AG08396 (cell line): ENCODE measurements at places on chromosomes 3 and 15.
A peak's percentile ranks its signal among the peaks of the same experiment; 100 is the strongest.

GRCh38 chr15:45991863-45992262 is 357.0 kb downstream of the SQOR start:
- no peak for DNase-seq

DNA sequence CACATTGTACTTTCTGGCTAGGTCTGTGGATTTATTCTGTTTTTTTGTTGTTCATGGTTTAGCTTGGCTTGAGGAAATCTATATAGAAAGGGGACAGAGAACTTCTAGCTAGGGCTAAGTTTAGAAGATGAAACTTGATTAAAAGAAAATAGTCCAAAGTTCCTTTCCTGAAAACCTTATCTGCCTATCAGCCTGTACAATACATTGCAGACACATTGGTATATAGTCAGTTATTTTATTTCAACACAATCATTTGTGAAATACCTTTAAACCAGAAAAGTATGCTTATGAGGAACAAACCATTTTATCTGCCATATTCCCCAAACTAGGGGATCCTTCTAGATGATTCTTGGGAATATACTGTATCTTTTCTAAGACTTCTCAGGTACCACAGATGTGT is 147.3 kb upstream of the CGNL1 start:
- DNase-seq, result no peak

GRCh38 chr3:126604691-126605090 is 46.0 kb upstream of the C3orf22 start:
- no peak for DNase-seq

DNA sequence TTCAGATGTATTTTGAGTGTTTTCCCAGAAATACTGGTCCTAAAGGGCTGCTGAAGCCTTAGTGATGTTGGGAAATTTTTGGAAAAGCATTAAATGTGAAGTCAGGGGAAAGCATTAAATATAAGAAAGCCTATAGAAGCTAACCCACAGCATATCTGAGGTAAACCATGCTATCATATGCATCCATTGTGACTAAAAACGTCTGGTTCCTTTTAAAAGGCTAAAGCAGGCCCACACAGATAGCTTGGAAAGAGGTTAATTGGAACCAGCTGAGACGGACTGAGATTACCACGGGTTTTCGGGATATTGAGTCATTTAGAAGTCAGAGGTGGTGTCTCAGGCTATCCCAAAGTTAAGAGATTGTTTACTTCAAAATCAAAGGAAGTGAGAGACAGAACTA is 78.2 kb downstream of the CYP19A1 start:
- no peak for DNase-seq

DNA sequence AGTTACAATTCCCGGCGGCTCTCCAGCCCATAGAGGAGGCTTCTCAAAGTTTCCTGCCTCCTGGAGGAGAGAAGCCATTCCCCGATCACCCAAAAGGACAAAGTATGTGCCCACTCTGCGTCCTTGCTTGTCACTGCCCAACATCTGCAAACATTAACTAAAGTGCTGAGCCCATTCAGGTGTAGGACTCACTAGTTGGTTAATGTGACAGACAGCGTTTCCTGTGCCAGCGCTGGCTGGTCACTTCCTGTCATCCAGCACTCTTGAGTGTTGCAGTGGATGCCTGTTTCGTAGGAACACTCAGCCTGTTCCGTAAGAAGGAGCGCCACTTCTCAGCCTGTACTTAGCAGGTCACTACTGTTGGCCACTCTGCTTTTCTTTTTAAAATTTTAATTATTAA is 100.3 kb downstream of the APBA2 start:
- no peak for DNase-seq

GRCh38 chr3:118226206-118226605 is 808.4 kb downstream of the IGSF11 start:
- DNase-seq, result no peak

DNA sequence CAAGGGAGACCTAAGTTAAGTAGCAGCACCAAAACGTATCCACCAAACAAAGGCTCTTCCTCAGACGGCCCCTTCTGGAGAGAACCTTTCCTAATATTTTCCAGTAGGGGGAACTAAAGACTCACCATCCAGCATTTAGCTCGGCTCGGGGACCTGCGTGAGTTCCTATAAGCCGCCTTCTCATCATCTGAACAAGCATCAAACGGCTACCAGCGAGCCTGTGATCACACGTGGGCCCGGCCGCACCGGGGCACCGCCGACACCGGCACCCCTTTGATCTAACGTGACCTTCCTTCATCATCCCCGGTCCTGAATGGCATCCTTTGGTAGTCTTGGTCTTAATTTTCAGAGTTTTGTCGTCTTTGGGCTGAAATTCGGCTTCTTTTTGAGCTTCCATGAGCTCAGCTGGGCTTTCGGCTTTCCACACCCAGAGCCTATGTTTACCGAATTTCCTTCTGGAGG is 1.4 kb upstream of the ROBO2 start:
- peak; percentile 80 for DNase-seq

DNA sequence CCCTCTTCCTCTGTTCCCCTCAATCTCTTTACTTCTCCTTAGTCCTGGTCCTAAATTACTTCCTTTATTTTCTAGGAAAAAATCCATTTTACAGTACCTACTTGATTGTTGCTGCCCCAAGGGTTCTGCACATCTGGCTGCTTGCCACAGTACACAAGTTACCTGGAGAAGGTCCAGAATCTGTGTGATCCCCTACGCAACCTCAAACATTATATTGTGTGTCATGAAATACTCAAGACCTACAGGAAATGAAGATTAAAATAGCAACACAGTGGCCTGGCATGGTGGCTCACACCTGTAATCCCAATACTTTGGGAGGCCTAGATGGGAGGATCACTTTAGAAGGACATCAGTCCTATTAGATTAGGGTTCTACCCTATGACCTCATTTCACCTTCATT is 48.7 kb downstream of the PRKAR2A start:
- no peak for DNase-seq

- peak; percentile 46 for DNase-seq
Observed at GRCh38 chr3:186427627-186428281, 65.7 kb upstream of the DGKG start.

DNA sequence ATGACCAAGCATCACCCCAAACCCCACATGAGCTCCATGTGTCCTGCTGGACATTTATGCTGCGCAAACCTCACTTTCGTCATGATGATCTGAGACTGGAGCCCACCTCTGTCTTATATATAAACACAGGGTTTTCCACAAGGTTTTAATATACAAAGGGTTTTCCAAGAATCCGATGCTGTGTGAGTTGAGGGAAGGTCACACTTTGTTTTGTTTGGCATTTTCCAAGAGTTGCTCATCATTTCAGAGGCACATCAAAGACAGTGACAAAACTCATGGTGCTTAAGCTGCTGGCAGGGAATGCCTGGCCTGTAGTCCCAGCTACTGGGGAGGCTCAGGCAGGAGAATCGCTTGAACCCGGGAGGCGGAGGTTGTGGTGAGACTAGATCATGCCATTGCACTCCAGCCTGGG is 20.0 kb downstream of the EFCC1 start:
- DNase-seq, result peak; percentile 64

GRCh38 chr3:110157221-110157620 is 819.9 kb upstream of the DPPA4 start:
- DNase-seq, result no peak

- no peak for DNase-seq
Observed at GRCh38 chr3:61699622-61700021, 138.3 kb downstream of the PTPRG start.

DNA sequence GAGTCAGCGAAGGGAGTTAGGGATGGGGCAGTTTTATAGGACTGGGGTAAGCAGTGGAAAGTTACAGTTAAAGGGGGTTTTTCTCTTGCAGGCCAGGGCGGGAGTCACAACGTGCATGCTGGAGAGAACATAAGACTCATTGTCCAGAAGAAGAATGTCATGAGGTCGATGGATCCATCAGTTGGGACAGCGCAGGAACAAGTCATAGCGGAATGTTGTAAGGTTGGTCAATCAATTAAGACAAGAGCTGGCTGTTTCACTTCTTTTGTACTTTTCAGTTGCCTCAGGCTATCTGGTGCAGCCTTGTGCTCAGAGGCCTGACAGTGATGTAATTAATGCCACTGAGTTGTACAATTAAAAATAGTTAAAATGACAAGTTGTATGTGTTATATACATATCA is 165.6 kb downstream of the OCA2 start:
- DNase-seq, result no peak

DNA sequence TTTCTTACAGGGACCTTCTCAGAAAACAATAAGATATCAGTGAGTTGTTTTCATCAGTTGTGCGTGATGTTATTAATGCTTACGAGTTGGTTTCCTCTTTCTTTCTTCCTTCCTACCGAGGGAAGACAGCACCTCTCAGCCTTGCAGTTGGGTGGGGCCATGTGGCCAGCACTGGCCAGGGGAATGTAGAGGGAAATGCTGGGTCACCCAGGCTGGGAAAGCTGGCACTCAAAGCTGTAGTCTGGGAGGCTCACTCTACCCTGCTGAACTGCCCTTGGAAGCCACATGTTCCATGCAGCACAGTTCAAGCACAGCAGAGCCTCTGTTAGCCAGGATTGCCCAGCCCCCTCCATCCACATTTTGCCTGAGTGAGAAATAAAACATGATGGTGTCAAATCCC is 10.1 kb upstream of the CHCHD6 start:
- DNase-seq, result peak; percentile 2
